LNCaP clone FGC (cell line): ENCODE measurements at places on chromosomes 6 and 20.
A peak's percentile ranks its signal among the peaks of the same experiment; 100 is the strongest.

- DNase-seq, result peak; percentile 65
Measured at GRCh38 chr6:15073344-15073789, 172.5 kb upstream of the JARID2 start.

GRCh38 chr6:16769131-16769985, 8.1 kb upstream of the ATXN1 start:
- no peak for DNase-seq

GRCh38 chr20:5895626-5896025, 54.7 kb downstream of the TRMT6 start:
- DNase-seq, result no peak

DNA sequence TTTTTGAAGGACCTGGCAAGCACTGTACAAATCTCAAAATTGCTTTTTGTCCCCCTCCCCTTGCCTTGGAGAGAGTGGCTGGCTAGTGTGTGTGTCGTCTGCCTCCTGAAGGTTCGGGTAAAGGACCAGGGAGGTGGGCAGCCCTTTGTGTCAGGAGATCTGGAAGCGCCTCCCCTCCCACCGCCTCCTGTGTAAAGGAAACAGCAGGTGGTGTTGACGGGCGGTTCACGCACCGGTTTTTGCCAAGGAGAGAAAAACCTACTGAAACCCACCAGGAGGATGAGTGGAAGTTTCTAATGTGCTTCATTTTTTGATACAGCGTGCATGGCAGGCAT, 1.2 kb downstream of the ENTPD6 start:
- no peak for DNase-seq

GRCh38 chr20:22385602-22386305, 198.6 kb downstream of the FOXA2 start:
- no peak for DNase-seq

DNA sequence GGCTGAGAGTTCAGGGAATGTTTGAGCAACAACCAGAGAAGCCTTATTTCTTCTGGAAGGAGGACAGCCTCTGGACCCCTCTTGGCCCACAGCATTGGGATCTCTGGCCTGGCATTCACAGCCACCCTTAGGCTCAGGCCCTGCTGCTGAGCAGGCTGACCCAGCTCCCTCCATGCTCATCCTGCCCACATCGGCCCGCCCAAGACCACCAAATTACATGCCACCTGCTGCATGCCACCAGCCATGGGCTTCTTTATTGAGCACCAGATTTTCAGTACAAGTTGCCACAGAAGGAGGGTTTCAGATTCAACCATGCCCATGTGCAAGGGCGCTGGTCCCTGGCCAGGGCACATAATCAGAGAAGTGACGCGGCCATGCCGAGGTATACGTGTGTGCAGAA, 32.2 kb downstream of the ADA start:
- no peak for DNase-seq

DNA sequence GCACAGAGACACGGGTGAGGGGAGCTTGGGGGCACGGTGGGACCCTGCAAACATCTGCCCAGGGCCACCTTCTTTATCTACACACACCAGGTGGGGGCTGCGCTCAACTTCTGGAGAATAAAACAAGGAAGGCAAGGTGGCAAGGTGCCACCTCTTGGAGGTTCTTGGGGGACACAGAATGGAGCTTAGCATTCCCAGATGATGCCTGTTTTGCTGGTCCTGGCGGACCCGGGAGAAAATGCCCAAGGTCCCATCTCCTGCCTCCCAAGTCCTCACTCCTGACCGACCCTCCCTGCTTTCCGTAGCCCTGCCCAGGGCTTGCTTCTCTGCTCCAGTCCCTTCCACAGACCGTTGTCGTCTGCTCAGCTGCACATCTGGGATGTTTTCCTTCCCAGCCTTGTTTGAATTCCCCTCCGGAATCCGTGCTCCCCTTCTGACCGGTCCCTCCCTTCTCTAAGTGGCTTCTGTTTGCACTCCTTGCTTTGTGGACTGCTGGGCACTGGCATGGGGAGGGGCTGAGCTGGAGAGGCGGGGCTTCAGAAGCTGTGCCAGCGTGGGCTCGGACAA, 13.1 kb downstream of the ITPR3 start:
- no peak for DNase-seq

DNA sequence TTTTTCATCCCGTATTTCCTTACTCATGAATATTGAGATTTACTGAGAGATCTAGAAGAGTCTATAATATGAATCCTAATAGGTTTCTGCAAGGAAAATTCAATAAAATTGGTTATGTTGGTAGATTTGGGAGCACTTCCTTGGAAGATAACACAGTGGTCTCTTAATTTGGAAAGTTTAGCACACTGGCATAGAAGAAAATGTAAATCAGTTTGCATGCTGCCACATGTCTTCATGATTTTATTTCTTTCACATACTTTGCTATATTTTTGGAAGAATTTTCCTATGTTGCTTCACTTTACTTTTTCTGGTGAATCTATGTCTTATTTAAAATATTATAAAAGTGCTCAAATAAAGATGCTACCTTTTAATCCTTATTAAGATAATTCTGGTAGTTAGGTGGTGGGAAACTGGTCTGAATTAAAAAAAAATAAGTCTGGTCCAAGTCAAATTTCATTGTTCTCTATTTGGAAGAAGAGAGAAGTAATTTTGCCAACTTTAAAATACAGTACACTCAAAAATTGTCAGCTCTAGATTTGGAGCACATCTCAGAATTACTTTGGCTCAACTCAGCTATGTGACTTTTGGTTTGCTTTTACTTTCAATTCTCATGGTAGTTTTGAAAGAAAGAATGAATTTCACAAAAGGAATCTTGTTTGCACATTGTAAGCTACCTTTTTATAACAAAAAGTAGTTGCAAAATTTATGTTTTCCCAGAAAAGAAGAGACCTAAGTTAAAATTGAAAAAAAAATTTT, 197.3 kb downstream of the CENPW start:
- no peak for DNase-seq

DNA sequence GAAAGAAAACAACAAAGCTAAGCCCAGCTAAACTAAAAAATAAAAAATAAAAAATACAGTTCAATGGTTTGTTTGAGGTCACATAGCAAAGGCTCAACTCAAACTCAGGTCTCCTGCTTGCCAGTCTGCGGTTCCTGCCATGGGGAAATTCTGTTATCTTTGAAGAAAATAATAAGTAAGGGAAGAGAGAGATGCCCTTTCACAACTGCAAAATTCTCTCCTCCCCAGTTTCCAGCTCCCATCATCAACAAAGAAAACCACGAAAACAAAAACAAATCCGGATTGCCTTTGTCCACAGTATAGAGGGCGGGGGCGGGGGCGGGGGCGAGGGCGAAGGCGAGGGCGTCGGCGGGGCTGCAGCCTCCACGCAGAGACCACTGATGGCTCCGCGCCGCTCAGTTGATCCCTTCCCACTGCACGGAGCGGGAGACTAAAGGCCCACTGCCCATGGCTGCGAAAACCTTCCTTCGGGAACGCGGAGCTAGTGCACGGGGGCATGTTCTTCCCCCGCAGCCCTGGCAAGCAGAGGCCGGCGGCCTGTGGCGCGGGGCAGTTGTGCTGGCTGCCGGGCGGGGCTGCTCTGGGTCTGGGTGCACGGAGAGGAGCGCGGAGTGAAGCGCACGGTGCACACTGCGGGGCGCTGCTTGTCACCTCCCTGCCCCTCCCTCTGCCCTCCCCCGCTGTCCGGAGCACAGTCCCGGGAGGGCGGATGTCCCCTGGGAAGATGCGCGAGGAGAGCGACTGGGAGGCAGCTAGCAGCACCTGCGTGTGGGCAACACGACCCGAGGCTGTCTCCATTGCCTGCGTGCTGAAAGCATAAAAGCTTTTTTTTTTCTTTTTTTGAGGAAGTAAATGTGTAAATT, 54.1 kb upstream of the TPD52L1 start:
- no peak for DNase-seq

DNA sequence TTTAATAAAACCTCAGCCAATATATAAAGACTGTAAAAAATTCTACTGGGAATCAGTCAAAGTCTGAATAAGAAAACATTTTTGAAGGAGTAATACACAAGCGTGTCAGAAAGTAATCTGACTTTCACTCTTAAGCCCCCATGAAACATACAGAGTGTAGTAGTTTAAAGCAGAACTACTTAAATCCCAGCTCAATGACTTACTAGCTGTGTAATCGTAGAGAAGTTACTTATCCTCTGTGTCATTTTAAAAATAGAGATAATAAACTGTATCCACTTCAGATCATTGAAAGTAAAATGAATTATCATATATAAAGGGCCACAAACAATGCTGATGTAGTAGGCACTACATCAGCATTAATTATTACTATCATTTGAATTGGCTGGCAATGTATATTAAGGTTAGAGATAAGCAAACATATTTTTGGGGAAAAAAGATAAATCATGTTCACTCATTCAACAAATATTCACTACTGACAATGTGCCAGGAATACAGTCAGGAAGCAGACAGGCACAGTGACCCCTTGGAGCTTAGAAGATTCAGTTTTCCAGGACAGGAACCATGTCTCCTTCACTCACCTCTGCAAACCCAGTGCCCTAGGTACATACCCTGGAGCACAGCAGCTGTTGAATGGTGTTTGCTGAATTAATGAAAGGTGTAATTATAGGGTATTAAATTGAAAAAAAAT, 14.4 kb downstream of the REPS1 start:
- no peak for DNase-seq

DNA sequence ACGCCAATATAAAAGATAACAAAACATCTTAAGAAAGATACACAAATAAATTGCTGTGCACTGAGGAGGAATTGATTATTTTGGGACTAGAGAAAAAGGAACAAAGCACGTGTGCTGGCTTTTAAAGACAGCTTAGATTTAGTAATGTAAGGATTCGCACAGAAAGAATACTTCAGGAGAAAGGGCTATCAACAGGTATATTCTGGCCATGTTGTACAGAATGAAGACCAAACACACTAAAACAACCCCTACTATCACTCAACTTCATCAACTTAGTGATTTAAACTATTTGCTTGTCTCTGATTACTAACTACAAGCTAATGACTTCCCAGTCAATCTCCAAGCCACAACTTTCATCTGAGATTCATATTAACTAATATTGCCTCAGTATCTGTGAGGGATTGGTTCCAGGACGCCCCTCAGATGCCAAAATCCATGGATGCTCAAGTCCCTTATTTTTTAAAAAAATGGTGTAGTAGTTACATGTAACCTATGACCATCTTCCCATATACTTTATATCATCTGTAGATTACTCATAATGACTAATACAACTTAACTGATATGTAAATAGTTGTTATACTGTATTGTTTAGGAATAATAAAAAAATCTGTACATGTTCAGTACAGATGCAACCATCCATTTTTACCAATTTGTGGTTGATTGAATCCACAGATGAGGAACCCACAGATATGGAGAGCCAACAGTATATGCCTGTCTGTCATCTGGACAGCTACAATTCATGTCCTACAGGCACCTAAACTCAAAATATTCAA, 4.5 kb downstream of the DEK start:
- DNase-seq, result no peak

DNA sequence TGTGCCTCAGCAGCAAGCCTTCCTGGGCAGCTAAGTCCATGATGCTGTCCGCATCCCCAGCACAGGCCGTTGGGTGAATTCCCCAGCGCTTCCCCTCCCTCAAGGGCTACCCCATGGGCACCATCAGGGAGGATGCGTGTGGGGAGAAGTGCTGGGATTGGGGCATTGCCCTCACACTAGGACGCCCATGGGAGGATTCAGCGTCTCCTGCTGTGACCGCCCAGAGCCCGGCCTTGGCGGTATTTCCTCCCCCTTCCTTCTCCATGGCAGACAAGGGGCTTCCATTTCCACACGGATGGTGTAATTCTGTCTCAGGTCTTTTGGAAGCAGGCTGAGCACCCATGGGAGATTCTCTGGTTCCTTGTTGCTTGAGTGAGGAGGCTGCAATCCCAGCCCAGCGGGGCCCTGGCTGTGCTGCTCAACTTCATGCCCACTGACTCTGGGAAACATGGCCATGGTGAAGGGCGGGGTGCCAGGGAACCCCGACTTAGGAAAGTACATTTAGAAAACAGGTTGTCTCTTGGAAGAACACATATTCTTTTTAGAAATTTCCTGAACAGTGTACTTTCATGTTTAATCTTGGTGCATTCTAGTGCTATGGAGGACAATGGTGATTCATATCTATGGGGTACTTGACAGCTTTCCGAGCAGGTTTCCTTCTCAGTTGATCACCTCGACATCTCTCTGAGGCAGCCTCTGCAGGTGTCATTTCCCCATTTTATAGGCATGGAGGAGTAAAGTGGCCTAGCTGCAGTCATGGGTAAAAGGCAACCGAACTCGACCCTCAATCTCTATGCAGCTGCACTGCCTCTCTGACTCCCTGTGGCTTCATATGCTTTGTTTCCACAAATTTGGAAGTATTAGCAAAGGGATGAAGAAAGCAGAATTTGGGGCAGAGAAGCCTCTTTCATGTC, 178.2 kb upstream of the CST7 start:
- DNase-seq, result no peak

- no peak for DNase-seq
Measured at GRCh38 chr6:22732176-22732970, 163.0 kb downstream of the HDGFL1 start.

- DNase-seq, result peak; percentile 13
Measured at GRCh38 chr20:46438156-46438750, 31.8 kb upstream of the ELMO2 start.

DNA sequence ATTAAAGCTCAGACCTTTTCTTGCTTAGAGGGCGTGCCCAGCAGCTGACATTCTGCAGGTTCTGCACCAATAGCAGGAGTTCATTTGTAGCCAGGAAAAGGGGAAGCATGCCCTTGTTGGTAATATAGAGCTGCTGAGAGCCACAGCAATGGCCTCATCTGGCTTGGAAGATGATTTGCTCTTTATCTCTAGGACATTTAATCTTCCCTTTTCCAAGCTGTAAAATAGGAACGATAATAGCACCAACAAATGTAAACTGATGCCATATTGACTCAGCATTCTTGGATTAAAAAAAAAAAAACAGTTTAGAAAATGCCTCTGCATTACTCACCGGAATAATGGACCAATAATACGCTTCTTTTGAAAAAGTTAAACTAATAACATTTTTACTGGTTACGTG, 93.4 kb upstream of the SLC2A12 start:
- DNase-seq, result no peak

GRCh38 chr6:95545226-95545625, 32.1 kb upstream of the MANEA start:
- peak; percentile 92 for DNase-seq

DNA sequence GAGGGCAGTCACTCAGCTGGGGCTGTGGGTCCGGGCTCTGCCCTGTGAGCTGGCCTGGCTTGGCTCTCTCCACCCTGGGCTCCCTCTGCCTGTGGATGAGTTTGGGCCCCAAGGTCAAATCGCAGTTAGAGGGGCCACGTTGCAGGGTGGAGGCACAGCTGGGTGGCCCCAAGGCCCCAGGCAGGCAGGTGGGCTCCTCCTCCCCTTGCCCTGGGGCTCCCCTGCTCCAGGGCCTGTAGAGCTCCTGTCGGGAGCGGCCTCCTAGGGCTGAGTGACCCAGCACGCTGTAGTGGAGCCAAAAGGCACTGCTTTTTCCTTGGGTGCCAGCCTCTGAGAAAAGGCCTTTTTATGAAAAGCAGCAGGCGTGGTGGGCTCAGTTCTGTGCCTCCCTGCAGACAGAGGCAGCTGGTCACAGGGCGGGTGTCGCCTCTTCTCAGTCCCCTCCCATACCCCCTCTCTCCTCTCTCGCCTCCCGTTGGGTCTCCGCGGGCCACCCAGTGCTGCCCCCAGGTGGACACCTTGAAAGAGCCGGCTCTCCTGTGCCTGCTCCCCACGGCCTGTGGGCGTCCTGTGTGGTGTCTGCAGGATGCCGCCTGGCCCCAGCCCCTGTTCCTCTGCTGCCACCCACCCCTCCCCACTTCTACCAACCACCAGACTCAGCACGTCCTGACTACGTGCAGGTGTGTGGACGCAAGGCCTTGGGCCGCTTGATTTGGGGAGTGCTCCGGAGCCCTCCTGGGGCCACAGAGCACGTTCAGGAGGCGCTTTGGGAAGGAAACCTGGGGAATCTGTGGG, 13.2 kb downstream of the SS18L1 start:
- no peak for DNase-seq
